NCI-H226 (cell line): ENCODE measurements at places on chromosomes 2 and 18.
A peak's percentile ranks its signal among the peaks of the same experiment; 100 is the strongest.

DNA sequence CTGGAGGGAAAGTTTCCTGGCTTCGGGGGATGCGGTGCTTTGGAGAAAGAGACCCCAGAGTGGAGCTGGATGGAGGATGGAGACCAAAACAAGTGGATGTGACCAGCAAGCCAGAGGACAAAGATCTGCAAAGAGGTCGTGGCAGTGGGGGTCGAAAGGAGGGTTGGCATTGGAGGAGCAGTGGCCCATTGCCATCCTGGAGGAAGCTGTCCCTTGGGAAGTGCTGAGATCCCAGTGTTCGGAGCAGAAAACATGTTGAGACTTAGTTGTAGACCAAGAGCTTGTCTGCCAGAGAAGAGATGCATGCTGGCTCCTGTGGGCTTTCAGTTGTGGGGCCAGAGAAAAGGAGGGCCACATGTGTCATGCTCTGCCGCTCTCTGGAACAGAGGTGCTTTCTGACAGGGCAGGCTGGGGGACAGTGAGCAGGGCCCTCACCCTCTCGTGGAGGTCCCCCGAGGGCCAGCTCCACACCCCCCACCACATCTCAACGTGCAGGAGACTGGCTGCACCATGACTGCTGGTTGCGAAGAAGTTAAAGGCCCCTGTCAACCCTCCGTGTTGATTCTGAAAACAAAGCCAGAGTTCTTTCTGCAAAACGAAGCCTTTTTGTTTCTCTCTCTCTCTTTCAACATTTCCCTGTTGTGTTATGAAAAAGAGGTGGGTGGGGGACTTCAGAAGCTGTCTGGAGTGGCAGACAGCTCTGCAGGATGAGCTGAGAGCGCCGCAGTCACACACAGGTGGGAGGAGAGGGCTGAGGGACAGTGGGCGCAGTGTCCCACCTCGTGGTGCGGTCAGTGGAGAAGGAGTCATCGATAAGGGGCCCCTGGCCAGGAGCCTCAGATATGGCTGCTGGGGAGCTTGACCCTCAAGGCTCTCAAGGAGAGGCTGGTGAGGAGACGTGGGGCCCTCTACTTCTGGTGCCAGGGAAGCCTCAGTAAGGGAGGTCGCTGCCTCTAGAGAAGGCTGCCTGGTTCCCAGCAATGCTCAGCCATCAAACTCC, 77.6 kb upstream of the BCL2L11 start:
- DNase-seq = no peak

DNA sequence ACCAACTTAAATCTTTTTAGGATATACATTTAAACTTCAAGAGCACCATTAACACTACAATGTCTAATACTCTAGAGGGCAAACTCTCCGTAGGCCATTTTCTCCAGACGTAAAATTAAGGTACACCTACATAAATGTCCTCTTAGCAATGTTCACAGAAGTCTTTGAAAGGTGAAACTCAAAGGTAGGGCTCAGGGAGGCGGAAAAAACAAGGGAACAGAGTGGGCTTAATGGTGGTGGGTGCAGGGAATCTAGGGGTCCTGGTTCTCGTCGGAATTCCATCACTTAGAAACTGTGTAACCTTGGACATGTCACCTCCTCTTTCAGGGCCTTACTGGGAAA, 668 bp downstream of the NFU1 start:
- no peak for DNase-seq

DNA sequence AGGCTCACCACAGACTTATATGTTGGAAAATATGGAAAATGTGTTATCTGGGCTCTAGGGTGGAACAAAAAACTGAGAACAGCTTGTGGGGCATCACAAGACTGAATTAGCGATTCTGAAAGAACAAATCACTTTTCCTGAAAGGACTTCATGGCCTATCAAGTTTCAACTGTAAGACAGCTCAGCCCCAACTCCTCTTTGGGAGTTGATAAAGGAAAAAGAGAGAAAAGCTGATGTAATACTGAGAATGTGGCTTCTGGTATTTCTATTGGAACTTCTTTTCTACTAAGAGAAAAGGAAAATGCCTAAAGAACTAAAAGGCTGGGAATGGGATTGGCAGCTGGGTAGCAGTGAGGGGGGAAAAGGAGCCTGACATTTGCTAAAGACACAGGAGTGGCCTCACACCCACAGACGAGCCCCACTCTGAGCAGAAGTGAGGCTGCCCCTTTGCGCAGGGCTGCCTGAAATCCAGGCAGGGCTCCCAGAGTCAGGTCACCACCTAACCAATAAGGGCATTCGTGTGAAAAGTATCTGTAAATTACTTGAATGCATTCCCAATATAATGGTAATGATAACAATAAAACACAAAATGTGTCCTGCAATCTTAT, 75.6 kb downstream of the LRP2 start:
- DNase-seq = no peak

DNA sequence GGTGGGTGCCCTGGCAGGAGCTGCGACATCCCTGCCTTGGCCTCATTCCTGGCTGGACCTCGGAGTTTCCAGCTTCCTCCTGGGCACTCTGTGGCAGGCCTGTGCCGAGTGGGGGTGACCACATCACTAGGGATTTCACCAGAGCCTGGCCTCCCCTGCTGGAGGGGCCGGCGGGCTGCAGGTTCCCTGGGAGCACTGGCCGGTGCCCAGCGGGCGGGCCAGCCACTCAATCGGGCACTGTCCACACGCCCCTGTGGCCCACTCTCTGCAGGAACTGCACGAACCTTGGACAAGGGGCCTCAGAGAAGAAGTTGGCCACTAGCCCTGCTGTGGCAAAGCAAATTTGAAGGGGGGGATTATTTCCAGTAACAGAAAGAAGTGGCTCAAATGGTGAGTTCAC, 110.7 kb upstream of the APCDD1 start:
- DNase-seq = no peak

- no peak for DNase-seq
Observed at GRCh38 chr2:43274055-43274454, 47.6 kb upstream of the ZFP36L2 start.

DNA sequence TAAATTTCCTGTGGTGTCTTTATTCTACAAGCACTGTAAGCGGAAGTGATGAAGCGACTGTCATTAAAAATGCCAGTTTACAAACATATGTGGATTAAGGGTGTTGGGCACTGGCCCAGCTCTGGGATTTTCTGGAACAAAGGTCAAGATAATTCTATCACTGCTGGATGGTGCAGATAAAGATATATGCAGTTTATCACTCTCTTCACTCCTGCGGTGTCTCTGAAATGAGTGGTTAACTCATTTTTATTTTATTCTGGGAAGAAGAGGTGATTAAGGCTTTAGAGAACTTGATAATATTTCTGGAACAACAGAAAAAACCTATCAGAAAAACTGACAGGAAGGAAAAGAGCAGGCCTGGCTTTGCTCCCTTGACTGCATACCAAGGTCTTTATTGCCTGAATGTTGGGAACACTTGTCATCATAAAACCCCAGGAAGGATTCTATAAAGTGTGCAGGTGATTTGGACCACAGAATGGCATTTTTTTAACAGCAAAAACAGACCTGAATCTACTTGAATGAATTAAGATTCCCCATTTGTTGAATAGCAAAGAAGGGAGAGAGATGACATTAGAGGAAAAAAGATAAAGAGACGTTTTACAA, 32.4 kb downstream of the ABCB11 start:
- peak; percentile 15 for DNase-seq

DNA sequence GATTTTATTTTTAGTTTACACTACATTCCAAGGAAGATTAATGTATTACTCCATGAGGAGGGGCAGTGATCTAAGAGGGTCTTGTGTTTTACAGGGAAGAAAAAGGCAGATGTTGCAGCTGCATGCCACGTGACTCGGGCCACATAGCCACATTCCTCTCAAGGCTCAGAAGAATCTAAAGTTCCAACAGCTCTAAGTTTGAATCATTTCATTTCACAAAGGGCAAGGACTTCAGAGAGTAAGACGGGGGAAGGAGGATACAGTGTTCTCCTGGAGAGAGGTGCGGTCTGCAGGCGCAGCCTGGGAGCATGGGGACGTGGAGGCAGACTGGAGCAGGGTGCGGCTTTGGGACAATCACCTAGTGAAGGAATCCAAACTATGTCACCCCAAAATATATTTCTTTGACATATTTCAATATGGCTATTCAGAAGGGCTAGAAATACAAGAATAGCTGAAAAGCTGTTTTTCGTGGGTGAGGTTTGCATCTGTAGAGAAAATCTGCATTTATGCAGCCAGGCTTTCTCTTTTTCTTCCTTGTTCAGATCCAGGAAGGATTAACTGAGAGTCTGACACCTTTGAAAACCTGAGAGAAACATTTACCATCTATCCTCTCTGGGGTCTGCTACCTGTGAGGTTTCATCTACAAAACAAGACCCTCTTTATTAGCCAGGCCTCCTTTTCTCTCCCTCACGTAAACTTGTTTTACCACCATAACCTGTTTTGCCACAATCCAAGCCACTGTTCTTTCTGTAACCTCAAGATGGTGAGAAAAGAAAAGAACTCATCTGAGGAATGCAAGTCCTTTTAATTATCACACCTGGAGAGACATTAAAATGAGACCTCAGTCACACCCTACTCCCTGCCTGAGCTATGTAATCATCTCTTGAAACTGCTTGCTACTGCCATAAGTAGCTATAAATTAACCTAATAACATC, 165.1 kb upstream of the NDUFV2 start:
- DNase-seq = no peak

GRCh38 chr2:113707106-113707505, 49.3 kb downstream of the SLC35F5 start:
- no peak for DNase-seq

DNA sequence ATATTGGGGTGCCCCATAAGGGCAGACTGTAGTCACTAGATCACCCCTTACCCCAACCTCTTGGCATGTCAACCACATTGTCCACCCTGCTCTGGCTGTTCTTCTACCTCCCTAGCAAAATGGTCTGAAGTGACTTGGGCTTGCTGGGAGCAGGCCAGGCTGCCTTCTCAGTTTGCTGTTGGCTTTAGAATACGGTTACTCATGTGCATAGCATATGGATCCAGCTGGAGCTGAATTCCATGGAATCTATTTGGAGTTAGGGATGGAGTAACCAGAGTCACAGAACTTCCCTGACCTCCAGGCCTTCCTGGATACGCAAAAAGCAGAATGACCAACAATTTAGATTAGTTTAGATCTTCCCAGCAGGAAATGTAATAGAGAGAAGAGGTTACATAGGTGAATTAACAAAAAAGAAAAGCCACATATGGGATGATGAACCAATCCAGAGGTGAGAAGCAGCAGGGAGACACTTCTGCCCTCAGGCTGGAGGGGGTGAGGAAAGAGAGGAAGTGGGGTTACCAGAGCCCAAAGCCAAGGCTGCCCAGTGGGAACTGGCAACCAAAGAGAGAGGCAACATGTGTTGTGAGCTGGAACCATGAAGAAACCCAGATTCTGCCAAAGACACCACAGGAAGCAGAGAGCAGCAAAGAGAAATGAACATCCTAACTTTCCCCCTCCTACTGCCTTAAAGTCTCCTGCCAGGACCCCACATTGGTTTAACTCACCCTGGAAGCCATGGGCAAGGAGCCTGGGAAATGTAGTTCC, 26.1 kb downstream of the PKDCC start:
- DNase-seq = no peak

GRCh38 chr2:57084697-57085281, 901.0 kb downstream of the CCDC85A start:
- no peak for DNase-seq

DNA sequence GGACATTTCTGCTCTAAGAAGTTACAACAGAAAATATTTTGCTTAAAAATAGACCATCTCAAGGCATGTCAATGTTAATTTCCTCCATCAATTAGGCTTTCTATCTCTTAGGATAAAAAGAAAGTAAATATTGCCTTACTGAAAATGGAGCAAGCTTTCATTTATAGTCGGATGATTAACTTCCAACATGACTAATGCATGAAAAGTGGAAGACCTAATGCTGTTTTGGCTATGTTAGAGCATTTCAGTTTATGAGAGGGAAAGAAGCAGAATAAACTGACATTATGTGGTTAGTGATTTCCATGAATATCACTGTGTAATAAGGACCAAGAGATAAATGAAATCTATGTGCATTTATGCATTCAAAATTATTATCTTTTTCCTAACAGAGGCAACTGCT, 475.2 kb upstream of the UBE2E3 start:
- DNase-seq = peak; percentile 17

DNA sequence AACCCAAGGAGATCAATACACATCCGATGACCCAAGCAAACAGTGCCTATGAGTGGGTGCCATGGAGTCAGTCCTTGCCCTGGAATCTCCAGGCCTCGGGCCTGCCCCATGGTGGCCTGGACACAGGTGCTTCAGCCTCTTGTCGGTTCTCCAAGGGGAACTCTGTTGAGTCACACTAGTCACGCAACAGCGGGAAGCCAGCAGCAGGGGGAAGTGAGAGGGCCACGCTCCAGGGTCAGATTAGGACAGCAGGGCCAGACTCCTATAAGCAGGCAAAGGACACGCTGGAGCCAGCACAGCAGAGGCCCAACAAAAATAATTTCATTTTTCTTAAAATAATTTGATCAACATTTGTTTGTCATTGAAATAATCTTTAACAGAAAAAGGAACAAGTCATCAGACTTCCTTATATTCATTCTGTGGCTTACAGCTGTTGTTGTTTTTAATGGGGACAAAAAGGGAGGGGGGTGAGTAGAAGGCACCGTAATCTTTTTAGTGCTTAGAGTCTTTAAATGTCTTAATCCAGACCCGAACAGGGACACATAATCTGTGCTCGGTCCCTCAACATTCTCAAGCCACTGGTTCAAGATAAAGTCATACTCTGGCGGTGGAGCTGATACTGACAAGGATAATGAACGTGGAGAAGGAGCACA, 16.4 kb upstream of the ARMC9 start:
- no peak for DNase-seq

DNA sequence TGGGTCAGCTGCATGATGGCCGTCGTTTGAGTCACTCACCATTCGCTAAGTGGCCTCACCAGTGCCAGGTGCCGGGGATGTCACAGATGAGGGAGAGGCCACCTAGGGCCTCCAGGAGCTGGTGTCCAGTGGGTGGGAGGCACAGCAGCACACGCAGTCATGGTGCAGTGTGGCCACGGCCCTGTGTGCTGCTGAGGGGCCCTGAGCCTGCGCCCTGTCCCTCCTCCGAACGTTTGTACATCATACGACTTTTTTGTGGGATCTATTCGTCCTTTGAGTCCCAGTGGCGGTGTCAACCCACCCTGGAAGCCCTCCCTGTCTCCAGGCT, 30.1 kb upstream of the ODC1 start:
- DNase-seq = no peak

DNA sequence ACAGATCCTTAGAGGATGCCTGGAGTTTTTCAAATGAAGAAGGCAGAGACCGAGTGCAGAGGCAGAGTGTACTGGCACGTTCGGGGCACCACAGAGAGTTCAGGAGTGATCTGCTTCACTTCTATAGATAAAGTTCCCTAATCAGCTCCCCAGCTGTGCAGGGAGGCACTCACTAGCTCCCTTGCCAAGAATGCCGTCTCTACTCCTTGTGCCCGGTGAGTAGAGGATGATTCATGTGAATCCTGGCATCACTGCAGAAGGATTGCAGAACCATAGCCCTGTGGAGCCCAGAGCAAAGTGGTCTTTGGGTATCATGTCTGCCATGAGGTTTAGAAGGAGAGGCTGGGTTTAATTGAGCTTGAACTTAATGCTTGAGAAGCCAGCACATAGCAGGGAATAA, 510.1 kb upstream of the RAB6C start:
- no peak for DNase-seq

- DNase-seq = no peak
Observed at GRCh38 chr2:143918465-143918989, 601.4 kb downstream of the ZEB2 start.

GRCh38 chr2:235191486-235191885, 239.7 kb downstream of the SH3BP4 start:
- DNase-seq = no peak

- no peak for DNase-seq
Observed at GRCh38 chr2:235719146-235719942, 225.5 kb downstream of the AGAP1 start.

- no peak for DNase-seq
Observed at GRCh38 chr2:86204458-86204857, 5.2 kb downstream of the MRPL35 start.
